T1000 (cell line): ENCODE measurements at places on chromosomes 1 and 21.

DNA sequence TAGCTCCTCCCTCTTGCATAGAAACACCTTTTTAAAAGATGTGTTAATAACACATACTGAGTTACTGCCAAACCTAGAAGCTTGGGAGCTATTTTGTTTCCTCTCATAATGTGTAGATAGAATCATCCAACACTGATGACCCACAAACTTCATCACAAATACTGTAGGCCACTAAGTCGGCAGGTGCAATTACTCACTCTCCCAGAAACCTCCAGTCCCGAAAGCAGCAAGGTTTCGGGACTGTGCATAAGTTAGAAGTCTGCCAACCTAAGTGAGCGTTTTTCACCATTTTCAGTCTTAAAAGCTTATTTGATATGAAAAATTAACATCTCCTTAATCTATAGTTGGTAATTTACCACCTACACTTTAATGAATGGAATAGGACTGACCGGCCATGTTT is 32.0 kb downstream of the C1orf198 start:
- no peak for DNase-seq

DNA sequence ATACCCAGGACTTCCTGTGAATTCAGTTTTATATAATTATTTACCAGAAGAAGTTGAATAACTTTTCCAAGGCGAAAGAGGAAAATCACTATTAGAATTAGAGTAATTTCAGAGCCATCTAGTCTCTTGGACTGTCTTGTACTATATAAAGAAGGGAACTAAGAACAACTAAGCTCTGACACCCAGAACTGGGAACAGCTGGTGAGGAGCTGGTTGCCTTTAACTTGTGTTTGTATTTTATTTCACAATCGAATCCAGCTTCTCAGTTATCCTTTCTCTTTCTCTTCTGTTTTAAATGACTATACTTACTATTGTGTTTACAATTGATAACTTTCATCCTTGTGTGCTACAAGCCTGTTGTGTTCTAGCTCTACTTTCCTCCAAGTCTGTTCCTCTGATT is 8.4 kb downstream of the SNX27 start:
- DNase-seq, result no peak

DNA sequence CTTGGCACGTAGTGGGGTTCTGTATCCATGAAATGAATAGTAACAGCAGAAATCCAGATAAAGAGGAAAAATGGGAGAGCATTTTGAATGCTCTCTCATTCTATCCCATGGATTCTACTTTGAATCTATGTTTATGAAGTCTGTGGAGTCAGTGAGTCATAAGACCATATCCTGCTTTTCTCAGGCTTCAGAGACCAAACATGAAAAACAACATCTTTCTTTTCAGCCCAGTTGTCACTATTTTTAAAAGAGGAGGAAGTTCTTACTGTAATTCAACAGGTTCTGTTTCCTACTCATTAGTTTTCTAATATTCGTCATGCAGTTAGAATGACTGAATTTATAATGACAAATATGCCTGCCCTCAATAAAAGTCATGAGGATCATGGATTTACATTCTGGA is 39.4 kb upstream of the CD55 start:
- DNase-seq, result no peak

DNA sequence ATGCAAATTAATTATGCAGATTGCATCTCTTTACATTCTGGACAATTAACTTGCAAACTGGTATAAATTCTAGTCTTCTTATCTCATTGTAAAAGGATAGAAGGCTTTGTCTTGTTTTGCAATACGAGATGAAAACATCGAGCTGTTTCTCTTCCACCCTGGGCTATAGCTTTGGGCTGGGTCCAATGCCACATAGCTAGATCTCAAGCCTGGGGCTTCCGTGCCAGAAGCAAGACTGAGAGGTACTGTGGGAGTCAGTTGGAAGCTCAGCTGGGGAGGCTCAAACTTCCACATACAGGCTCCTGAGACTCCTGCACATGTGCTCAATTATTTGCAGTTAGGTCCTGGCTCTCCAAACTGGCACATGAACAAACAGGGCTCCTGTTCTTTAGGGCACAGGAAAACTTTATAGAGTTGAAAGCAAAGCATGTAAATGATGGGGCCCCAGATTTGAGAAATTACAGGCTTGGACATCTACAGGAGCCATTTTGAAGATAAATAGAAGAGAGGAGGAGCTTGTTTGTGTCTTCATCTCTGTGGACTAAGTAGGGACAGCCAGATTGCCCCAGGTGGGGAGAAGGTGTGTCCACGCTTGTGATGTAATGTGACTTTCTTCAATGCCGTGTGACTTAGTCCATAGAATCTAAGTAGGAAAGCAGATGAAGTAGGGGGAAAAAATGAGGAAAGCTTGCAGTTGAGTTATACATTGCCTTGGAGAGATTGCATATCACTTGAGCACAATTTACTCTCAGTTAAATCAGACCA is 65.9 kb upstream of the SIPA1L2 start:
- DNase-seq, result no peak

- DNase-seq, result peak; percentile 19
Observed at GRCh38 chr1:3515774-3516480, 61.5 kb downstream of the ARHGEF16 start.

GRCh38 chr1:29370067-29370466 is 133.7 kb downstream of the PTPRU start:
- DNase-seq, result no peak

DNA sequence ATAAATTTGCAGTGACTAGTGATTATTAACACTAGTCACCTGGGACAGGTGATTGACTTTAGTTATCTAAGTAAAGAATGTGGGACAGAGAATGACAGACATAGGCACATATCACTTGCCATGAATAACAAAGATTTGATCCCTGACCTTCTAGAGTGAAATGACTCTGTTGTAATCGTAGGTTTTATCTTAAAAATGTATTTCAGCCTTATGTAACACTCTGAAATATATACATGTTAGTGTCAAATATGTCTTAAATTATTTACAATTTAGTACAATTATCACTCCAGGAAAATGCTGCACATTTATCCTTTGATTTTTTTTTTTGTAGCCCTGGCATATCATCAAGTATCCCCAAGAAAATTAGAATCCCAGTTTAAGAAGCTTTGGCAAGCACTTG is 186.4 kb upstream of the PTGFR start:
- DNase-seq, result no peak

- DNase-seq, result no peak
Observed at GRCh38 chr21:35053356-35054096, 4.4 kb upstream of the RUNX1 start.

GRCh38 chr1:67336783-67337182 is 29.1 kb downstream of the IL12RB2 start:
- no peak for DNase-seq

- DNase-seq, result no peak
Observed at GRCh38 chr1:24865168-24865567, 64.9 kb downstream of the RUNX3 start.

GRCh38 chr21:35227786-35228185 is 178.7 kb upstream of the RUNX1 start:
- DNase-seq, result no peak

DNA sequence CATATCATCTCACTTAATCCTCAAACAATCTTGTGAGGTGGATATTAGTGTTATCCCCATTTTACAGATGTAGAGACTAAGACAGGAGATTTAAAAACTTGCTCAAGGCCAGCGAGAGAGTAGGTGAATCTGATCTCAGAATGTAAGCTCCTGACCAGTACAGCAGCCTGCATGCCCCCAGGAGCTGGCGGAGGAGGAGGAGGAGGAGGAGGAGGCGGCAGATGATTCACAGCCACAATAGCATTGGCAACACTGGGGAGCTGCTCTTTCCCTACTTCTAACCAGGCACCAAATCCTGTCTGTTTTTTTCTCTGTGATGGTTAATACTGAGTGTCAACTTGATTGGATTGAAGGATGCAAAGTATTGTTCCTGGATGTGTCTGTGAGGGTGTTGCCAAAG is 243.2 kb downstream of the ATG4C start:
- no peak for DNase-seq
